ENCODE measurements at places on chromosomes 3 and 15.
A peak's percentile ranks its signal among the peaks of the same experiment; 100 is the strongest.

GRCh38 chr15:33206366-33206765 lies 11.9 kb upstream of the FMN1 start:
- DNase-seq = no peak

GRCh38 chr3:29245441-29245840 lies 35.4 kb upstream of the RBMS3 start:
- no peak for DNase-seq

DNA sequence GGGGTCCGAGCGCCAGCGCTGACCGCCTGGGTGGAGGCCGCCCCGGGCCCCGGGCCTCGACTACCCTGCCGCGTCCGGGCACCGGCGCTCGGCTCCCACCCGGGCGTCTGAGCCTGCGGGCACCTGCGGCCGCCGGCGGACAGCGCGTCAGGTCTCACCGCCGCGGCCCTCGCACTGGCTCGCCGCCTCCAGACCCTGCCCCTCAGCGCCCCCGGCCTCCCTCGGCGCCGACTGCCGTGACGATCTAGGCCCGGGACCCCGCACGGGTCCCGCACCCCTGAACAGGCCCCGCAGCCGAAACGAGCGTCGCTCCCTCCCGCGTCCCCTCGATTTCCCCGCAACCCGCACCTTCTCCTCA lies 297 bp downstream of the PRC1 start:
- DNase-seq = no peak

GRCh38 chr3:81695302-81695701 lies 66.1 kb downstream of the GBE1 start:
- DNase-seq = no peak

- DNase-seq = no peak
Observed at GRCh38 chr3:19471138-19471537, 322.8 kb downstream of the KCNH8 start.

DNA sequence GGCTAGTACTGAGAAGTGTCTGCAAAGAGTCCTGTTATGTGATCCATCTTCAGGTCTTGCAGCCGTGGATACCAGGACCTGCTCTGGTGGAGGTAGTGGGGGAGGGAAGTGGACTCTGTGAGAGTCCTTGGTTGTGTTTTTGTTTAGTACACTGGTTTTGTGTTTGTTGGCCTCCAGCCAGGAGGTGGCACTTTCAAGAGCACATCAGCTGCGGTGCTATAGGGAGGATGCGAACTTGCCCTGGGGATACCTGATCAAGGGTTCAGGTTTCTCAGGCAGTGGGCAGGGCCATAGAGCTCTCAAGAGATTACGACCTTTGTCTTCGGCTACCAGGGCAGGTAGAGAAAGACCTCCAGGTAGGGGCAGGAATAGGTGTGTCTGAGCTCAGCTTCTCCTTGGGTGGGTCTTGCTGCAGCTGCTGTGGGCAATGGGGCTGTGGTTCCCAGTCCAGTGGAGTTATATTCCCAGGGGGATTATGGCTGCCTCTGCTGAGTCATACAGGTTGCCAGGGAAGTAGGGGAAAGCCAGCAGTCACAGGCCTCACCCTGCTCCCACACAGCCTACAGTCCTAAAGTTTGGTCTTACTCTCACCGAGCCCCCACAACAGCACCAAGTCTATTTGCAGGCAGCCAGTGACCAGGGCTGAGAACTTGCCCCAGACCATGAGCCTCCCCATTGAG lies 132.8 kb upstream of the NPHP3 start:
- DNase-seq = no peak

DNA sequence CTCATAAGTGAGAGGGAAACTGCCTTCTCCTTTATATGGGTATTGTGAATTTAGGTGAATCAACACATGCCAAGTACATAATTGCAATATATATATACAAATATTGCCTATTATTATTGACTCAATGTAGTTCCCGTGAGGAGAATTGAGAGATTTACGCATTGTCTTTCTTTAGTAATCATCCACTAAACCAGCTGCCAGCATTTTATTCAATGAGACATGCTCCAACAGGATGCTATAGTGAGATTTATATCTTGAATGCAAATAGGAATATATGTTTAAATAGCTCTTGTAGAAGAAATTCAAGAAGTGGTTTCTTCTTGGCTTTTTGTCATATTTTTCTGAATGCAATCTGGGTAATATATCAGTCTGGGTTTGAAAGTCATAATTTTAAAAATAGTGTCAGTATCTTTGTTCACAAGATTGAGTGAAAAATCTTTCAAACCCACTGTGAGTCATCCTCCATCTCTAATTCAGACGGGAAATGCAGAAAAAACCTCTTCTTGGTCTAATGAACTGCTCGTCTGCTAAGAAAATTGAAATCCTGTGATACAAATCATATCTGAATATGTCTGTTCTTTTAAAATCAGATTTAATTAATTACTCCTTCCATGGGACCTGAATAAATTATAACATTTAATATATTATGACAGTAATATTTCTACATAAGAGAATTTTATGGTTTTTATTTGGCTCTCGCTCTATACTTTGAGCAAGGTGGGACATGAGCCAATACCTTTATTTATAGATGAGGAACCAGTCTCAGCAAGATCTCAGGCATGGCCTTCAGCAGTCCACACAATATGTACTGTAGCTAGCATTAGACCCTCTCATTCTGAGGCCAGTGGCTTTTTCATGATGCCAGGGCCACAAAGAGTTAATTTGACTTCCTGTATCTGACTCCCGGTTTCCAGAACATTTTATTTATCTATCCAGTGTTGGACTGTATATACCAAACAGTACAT lies 516.0 kb downstream of the GABRG3 start:
- no peak for DNase-seq

GRCh38 chr15:80785335-80785734 lies 6.2 kb downstream of the CEMIP start:
- DNase-seq = no peak

- no peak for DNase-seq
Observed at GRCh38 chr3:51380601-51381332, 4.3 kb upstream of the MANF start.

- no peak for DNase-seq
Observed at GRCh38 chr3:29639578-29640290, 358.9 kb downstream of the RBMS3 start.

- DNase-seq = no peak
Observed at GRCh38 chr3:161043336-161044035, 61.7 kb downstream of the B3GALNT1 start.

GRCh38 chr3:182671541-182671940 lies 121.8 kb upstream of the ATP11B start:
- no peak for DNase-seq

- no peak for DNase-seq
Observed at GRCh38 chr3:115676336-115676735, 53.0 kb downstream of the GAP43 start.

DNA sequence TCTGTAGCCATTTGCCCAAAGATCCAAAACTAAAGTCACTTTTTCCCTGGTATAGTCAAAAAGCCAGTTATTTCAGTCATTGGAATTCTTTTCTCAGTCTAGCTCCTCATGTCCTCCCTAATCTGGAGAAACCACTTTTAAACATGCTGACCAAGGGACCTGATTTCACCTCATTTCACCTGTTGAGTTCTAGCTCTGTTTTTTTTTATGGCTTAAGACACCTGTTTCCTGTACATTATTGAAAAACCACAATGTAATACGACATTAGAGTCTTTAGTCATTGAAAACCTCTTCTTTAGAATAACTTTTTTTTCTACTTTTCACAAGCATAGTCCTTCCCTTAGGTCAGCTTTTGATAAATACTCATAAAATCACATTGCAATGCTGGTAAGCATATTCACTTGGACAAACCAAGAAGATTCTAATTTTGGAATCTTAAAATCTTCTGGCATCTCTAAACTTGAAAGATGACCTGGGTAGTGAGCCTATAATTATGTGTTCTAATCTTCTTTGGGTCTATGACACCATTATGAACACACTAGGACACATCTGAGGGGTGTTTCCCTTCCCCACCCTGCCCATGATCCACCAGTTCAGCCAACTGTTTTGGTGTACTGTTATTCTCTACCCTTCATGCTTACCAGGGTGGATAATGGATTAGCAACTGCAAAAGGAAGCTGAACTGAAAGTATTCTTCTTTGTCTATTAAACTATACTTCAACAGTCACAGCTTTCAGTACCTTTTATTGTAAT lies 103.5 kb upstream of the FXR1 start:
- DNase-seq = no peak

DNA sequence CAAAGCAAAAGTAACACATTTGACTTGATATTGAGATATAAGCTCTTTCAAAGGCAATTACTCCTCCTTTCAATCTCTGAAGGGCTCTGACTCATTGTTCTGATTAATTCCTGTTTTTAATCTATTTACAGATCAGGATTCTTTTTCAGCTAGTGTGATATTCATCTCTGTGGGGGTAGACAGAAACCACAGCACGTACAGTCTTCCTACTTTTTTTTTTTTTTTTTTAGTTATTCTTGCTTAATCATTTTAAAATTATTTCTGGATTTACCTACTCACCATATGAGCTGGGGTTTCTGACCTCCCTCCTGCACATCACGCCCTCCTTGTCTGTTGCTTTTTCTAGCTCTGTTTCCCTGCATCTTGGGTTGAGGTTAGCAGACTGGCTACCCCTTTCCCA lies 1.4 kb downstream of the CNTN3 start:
- DNase-seq = no peak

- no peak for DNase-seq
Observed at GRCh38 chr15:39156646-39157250, 424.1 kb upstream of the THBS1 start.

- DNase-seq = peak; percentile 31
Observed at GRCh38 chr3:94249491-94250079, 186.7 kb downstream of the NSUN3 start.

- no peak for DNase-seq
Observed at GRCh38 chr15:40957581-40958051, 4.3 kb downstream of the CHAC1 start.

DNA sequence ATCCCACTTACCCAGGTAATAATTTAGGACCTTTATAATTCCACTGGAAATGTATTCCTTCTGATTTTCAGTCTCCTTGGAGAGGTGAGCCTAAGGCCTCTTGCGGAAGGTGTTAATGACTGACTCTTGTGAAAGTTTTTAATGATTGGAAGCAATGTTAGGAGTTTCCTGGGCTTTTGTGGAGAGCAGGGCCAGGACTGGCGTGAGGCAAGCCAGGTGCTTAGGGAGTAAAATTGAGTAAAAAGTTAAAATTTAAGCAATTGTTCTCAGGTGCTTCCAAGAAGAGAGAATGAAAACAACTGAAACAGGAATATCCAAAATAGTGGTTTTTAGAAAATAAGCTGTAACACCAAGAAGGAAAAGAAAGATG lies 130.6 kb upstream of the TGFBR2 start:
- DNase-seq = no peak

DNA sequence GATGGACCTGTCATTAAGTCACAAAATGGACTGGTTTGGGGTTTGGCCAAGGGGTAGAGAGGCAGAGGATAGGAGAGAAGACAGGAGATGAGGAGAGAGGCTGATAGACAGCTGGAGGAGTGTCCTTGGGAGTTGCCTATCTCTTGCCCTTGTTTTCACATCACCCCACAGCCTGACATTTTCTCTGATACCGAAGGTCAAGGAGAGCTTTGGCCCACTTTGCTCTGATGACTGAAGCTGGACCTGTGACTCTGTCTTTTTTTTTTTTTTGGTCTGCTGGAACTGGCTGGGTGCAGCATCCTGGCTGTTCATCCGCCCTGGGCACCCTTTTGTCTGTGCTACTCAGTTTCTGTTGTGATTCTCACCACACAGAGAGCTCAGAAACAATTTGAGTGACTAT lies 5.1 kb downstream of the GPD1L start:
- DNase-seq = no peak

GRCh38 chr15:47870956-47871625 lies 153.8 kb downstream of the SEMA6D start:
- DNase-seq = no peak

- DNase-seq = no peak
Observed at GRCh38 chr3:158954420-158954819, 152.6 kb downstream of the MFSD1 start.

DNA sequence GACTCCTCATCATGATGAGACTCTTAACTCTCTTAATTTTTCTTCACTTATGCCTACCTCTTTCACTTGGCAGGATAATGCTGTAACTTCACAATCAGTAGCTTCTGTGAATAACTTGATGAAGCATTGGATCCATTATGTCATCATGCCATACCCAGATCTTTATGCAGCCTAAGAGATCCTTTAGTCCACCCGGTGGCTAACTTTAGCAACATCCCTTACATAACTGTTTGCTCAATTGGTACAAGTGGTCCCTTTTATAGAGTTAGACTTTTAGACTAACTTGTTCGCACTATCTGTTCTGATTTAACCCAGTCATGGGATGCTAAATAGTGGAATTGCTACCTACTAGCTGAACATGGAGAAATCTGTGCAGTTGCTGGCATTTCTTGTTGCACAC lies 184.5 kb downstream of the USP13 start:
- DNase-seq = no peak

GRCh38 chr3:183306798-183307671 lies 54.0 kb downstream of the B3GNT5 start:
- peak; percentile 28 for DNase-seq

- peak; percentile 53 for DNase-seq
Observed at GRCh38 chr3:32176989-32177701, 61.3 kb upstream of the CMTM8 start.

DNA sequence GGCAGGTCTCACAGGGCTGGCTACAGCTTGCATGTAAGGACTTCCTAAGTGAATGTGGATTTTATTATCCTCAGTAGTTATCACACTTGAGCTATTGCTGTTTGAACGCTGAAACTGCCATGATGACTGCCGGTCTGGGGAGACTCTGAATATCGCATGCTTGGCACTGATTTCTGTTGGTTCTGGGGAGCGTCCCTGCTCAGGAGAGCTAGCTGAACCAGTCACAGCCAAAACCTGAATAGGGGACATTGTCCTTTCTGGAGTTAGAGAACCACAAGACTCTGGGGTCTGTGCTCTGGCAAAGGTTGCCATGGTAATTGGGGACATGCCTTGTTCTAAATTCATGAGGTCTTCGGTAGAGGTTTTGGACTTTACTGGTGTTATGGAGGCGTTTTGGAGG lies 30.8 kb downstream of the CMSS1 start:
- no peak for DNase-seq
